ENCODE measurements at places on chromosomes 7 and 10. TPM values are rescaled to one million over a fixed set of nuclear protein-coding genes. Genes with fewer than 3 reads are reported as not detected.

The SPDYE8 gene
- not detected for total RNA-seq

The NANOS1 gene
- total RNA-seq, result 0.23 TPM

The CRTAC1 gene
- under 0.01 TPM for total RNA-seq

The EFCAB10 gene
- total RNA-seq, result not detected

The CLDN3 gene
- total RNA-seq, result not detected

The SNX10 gene
- 0.32 TPM for total RNA-seq

The ZNF503 gene
- total RNA-seq, result 7.7 TPM

The VSIR gene
- 8.0 TPM for total RNA-seq

The ASZ1 gene
- not detected for total RNA-seq

The C1QL3 gene
- total RNA-seq, result under 0.01 TPM

The RAPGEF5 gene
- 1.5 TPM for total RNA-seq

The TSPAN12 gene
- 0.30 TPM for total RNA-seq

The PARP12 gene
- 17.3 TPM for total RNA-seq

The MUC12 gene
- total RNA-seq, result 0.60 TPM

The OR6V1 gene
- not detected for total RNA-seq

The CYP3A4 gene
- not detected for total RNA-seq

The BAG3 gene
- 12.2 TPM for total RNA-seq

The NPFFR1 gene
- total RNA-seq, result not detected

The SCART1 gene
- 2.7 TPM for total RNA-seq

The CUZD1 gene
- total RNA-seq, result 0.30 TPM

The ZNF117 gene
- 10.7 TPM for total RNA-seq

The DOCK4 gene
- total RNA-seq, result 14.4 TPM

The IRF5 gene
- 0.14 TPM for total RNA-seq

The TLX1 gene
- total RNA-seq, result not detected

The NPC1L1 gene
- not detected for total RNA-seq

The CLDN4 gene
- 0.89 TPM for total RNA-seq

The C10orf95 gene
- not detected for total RNA-seq

The INA gene
- 0.30 TPM for total RNA-seq

The RPS24 gene
- 1,473 TPM for total RNA-seq

The OR2A12 gene
- not detected for total RNA-seq

The ZNF800 gene
- 19.2 TPM for total RNA-seq

The NEUROG3 gene
- not detected for total RNA-seq

The ADAMTS14 gene
- 3.6 TPM for total RNA-seq

The STK17A gene
- 71.3 TPM for total RNA-seq

The LIPN gene
- not detected for total RNA-seq

The NACAD gene
- total RNA-seq, result 7.4 TPM

The VSTM2A gene
- not detected for total RNA-seq

The OPN1SW gene
- not detected for total RNA-seq

The HTRA1 gene
- 227 TPM for total RNA-seq

The NXPH1 gene
- total RNA-seq, result not detected

The MYL7 gene
- total RNA-seq, result not detected

The JAZF1 gene
- total RNA-seq, result 11.0 TPM

The LEP gene
- not detected for total RNA-seq

The CLRN3 gene
- total RNA-seq, result not detected

The SPOCK2 gene
- total RNA-seq, result 0.23 TPM

The ZNF239 gene
- total RNA-seq, result 7.1 TPM

The C7orf57 gene
- total RNA-seq, result not detected

The DYDC1 gene
- total RNA-seq, result not detected

The UNC5B gene
- total RNA-seq, result 46.3 TPM

The NEBL gene
- total RNA-seq, result under 0.01 TPM

The EPHA1 gene
- total RNA-seq, result not detected

The LRGUK gene
- under 0.01 TPM for total RNA-seq

The SFRP4 gene
- total RNA-seq, result 0.14 TPM

The TYSND1 gene
- 7.7 TPM for total RNA-seq

The ANKRD61 gene
- total RNA-seq, result not detected
